Smooth muscle cell of the brain vasculature (primary cell): ENCODE measurements at places on chromosomes 3 and 15.

DNA sequence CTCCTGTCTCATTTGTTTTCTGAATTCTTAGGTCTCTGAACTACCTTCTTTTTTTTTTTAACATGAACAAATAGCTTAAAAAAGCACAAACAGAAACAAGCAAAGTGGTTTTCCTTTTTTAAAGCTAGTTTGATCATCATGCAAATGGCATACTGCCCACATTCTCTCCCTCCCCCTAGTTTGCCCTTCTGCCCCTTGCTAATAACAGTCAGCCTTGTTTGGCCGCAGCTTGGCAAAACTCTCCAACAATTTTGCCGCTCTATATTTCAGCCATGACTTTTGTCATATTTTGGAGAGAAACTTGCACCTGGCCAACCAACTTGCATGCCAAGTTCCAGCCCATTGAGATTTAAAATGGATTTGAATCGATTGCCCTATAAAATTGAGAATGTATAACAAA, 666.0 kb upstream of the NR2F2 start:
- DNase-seq = no peak

DNA sequence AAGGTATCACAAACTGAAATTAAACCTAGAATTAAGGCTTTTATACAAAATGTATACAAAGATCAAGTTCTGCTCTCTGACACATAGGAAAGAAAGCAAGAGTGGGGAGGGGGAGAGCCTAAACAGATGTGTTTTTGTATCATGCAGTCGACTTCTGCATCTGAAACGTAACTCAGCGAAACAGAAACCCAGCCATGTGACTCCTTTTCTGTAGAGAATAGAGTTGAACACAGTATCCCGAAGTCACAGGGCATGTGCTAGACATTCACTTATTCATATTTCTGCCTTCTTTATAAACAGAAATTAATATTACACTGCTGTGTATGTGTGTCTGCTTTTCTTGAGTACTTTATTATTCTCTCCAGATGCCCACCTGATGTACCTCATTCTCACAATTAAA, 121.0 kb downstream of the PDZRN3 start:
- DNase-seq = no peak

DNA sequence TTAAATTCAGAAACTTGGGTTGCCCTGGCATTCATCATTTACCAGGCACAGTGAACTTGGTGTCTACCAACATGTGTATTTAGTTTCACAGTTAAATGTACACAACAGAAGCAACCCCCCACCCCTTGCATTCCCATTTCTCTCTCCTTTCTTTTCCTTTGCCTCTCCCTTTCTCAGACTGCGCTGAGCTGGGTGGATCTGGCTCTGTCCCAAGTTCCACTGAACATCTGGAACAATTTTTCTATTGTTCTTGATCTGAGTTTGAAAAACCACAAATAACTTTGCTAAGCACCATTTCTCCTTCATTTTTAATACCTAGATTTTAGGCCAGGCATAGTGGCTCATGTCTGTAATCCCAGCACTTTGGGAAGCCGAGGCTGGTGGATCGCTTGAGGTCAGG, 242.2 kb downstream of the ABHD5 start:
- DNase-seq = no peak

DNA sequence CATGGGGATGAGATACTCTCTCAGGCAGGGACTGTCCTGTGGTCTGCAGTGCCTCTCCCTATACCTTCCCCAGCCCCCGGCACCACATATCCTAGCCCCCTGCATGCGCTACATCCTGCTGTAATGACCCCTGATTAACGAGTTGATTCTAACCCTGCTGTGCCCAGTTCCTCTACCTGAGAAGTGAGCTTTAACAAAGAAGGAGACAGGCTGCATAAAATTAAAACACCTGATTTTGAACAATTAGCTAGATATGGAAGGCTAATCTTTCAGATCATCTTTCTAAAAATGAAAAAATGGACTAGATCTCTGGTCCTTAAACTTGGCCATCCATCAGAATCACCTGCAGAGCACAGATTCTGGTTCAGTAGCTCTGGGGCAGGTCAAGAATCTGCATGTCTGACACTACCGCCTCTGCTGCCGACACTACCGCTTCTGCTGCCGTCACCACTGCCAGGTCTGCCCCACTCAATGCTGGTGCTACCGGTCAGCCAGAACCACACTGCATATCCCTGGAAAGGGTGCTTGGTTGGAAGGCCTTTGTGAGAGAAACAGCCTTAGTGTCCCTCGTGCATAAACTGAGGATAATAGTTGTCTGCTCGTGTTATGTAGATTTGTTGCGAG, 33.6 kb upstream of the ZBTB38 start:
- DNase-seq = no peak
